ENCODE measurements at places on chromosomes 5 and 9.

GRCh38 chr9:75039801-75040200 lies 11.7 kb upstream of the CARNMT1 start:
- DNase-seq, result no peak

- DNase-seq, result no peak
These were observed 377.5 kb upstream of the RFX3 start for GRCh38 chr9:3903273-3903672.

GRCh38 chr5:66207800-66208561 lies 63.9 kb downstream of the SREK1 start:
- DNase-seq, result no peak

- DNase-seq, result no peak
These were observed 118.8 kb upstream of the TNPO1 start for GRCh38 chr5:72697622-72698021.

- DNase-seq, result no peak
These were observed 19.9 kb downstream of the PRRX2 start for GRCh38 chr9:129685220-129685932.

DNA sequence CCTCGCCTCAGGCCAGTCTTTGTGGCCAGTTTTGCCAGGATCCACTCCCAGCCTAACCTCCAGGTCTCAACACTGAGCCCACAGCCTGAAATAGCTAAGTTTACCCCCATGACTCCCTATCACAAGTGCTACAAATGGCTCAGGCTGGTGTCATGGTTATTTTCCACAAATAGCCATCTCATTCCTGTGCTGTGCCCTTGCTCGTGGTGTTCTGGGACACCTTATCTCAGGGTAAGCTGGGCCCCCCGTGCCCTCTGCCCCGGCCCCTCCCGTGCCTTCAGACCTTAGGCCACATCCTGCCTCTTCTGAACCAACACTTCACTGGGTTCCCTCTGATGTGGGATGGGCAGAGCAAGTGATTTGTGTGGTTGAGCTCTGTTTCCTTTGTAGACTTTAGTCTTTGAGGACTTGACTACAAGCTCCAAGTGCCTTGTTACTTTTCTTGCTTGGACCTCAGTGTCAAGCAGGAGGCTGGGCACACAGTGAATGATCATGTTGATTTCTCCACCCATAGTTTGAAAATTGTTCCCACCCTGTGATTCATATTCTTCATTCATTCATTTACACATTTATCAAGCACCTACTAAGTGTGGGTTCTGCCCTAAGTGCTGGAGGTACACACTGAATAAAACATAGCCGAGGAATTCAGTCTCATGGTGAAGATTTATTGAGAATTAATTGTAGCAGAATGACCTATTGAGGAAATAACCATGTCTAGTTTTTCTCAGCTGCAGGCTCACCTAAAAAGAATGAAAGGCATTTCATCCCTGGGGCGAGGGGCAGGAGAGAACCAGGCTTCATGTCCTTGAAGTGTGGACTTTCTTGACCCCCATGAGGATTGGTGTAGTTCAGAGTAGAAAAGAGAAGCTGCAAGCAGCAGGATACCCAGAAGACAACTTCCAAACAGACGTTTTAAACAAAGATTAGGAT lies 84.5 kb upstream of the CTNNA1 start:
- no peak for DNase-seq

DNA sequence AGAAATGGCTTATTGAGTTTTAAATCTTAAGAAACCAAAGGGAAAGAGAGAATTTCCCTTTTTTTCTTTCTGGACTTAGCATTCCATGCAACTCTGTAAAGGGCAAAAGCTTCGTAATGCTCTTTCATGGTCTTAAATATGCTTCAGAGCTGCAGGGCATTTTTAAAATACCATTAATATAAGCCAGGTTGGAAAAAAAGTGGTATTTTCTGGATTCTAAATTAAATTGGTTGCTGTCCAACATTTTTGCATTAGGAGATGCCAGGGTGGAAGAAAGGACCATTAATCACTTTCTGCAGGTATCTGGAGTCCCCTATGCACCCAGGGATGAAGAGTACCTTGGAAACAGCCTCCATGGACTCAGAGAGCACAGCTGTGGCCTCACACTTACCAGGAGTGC lies 215.1 kb upstream of the DAPK1 start:
- DNase-seq, result no peak

GRCh38 chr9:84669013-84669287 lies 579 bp upstream of the NTRK2 start:
- DNase-seq, result no peak

- no peak for DNase-seq
These were observed 16.2 kb upstream of the SLC6A3 start for GRCh38 chr5:1461396-1461795.

DNA sequence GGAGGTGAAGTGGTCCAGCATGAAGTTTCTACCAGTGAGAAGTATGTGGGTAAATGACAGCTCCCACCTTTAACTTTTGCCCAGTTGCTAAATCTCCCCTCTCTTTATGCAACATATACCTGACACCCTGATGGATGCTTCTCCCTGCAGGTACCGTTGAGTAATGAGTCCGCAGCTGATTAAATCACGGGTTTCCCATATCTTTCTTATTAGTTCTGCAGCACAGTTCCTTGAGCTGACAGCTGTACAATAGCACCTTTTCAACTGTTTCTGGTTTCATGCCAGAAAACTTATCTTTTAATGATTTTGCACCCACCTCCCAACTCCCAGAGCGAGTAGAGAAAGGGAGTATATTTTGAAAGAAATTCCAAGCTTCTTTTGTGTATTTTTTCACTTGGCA lies 161.0 kb upstream of the TUT7 start:
- DNase-seq, result no peak

DNA sequence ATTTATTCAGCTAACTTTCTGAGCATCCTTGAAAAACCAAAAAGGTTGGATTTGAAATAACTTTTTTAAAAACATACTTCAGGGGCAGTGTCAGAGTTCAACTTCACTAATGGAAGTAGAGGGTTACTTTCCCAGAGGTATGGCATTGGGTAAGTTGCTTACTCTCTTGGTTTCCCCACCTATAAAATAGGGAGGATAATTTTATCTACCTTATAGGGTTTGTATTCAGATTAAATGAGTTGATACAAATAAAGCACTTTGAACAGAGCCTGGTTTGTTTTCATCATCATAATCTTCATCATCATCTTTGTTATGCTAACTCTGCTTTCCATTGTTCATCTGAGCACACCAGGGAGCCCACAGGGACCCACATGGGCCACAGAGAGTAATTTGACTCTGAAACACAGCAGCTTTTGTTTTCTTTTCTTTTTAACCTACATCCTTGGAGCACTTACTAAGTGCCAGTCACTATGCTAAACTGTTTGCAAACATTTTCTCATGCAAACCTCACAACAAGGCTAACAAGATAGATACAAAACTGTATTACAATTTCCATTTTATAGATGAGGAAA lies 179.1 kb upstream of the SLC24A2 start:
- no peak for DNase-seq

- DNase-seq, result no peak
These were observed 240.1 kb upstream of the RASA1 start for GRCh38 chr5:87027570-87027969.

- DNase-seq, result peak; percentile 29
These were observed 2.0 kb downstream of the GLIS3 start for GRCh38 chr9:4297786-4298254.

All from hippocampal formation (tissue), 2 donors.